Neuronal stem cell (in vitro differentiated cells): ENCODE measurements at places on chromosomes 2 and 18.
A peak's percentile ranks its signal among the peaks of the same experiment; 100 is the strongest.

GRCh38 chr2:109168086-109168485, 39.1 kb downstream of the SH3RF3 start:
- no peak for DNase-seq

DNA sequence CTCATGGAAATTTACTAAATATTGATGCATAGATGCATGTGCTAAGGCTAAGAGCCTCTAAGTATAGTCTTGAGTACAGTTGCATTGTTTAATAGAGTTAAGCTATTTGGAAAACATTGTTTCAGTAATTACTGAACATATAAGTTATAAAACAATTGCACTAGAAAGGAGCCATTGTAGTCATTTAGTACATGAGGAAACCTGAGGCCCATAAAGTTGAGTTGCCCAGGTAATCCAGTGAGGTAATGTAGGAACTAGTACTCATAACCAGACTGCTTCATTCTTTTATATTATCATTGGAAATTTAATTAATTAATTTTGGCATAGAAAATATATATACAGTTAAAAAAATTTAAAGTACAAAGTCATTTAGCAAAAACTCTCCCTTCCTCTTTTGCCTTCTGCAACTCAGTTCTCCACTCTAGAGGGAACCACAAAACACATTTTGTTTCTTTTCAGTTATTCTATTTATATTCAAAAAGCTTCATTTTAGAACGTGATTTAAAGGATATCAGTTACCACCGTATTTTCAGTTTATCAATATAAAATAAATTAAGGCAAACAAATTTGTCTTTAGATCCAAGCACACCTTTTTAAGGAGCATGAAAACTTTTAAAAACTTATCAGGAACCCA, 27.8 kb upstream of the TBR1 start:
- DNase-seq, result no peak

DNA sequence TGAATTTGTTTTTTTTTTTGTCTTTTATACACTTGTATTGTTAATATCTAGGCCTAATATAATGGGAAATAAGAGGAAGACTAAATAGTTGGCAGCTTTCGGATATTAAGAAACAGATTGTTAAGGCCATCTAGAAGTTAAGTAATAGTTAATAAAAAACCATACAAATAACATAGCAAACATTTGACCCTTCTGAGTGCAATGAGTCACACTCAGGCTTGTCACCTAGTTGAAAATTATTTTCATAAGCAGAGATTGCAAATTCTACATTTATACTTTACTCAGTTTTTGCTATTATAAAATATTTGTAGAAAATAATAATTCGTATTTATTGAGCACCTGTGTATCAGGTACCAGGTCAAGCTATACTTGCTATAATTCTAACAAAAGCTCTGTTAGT, 2.4 kb downstream of the NUP35 start:
- DNase-seq, result no peak

GRCh38 chr2:60745761-60746160, 10.3 kb upstream of the PAPOLG start:
- DNase-seq, result no peak

GRCh38 chr2:44751754-44752479, 189.6 kb upstream of the SIX3 start:
- DNase-seq, result no peak

DNA sequence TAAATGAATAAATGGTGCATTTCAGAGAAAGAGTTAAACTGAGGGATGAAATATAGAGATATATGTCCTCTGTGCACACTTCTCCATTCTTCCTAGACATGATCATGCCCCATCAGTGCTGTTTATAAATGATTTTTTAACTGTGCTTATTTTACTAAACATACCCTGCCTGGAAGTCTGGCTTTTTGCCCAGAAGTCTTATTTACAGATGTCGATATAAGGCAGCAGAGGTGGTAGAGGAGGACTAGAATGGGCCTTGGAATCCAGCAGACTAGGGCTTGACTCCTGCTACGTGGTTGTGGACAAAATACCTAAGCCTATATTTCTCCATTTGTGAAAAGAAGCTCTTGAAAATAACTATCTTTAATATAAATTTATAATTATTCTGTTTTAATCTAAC, 355.5 kb downstream of the RAD51AP2 start:
- no peak for DNase-seq

- DNase-seq, result peak; percentile 59
Observed at GRCh38 chr2:219175928-219176817, 552 bp downstream of the CNPPD1 start.

GRCh38 chr2:235106874-235107639, 155.2 kb downstream of the SH3BP4 start:
- DNase-seq, result peak; percentile 62

GRCh38 chr18:41820784-41821183, 134.2 kb upstream of the PIK3C3 start:
- DNase-seq, result no peak

DNA sequence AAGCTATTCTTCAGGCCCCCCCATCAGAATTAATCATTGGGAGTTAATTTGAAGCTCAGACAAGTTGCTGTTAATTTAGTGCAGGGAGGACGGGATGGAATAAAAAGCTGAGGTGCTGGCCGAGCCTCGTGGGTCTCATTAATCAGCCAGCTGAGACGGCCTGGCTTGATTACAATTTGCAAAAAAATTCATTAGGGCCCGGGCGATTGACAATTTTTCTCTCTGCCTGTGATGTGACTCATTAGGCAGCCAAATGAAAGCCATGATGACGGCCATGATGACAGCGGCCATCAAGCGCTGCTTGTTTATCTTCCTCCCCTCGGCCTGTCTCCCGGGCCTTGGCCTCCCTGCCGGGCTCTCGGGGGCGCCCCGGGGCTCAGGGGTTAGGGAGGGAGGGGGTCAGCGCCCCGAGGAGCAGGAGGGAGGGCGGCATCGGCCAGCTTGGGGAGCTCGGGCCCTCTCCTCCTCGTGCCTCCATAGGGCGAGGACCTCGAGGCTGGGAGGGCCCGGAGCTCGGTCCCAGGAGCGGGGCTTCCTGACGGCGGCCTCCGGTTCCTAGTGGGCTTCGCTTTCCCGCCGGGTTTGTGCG, 5.2 kb downstream of the GBX2 start:
- peak; percentile 30 for DNase-seq

DNA sequence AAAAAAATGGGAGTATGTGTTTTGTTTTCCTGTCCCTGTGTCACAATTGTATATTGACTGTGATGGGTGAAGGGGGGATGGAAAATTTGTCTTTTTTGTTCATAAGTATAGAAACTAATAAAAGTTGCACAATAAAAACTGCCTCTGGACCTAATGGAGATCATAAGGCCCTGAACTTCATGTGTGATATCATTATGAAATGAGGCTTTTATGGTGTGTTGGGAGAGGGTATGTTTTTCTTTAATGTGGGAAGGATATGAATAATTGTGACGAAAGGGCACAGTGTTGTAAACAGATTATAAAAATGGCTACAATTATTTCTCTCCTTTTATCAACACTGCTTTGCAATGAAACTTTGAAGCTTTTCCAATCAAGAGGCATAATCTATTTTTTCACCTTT, 1889.3 kb upstream of the CELF4 start:
- no peak for DNase-seq

- DNase-seq, result no peak
Observed at GRCh38 chr2:143954186-143954585, 565.7 kb downstream of the ZEB2 start.

- DNase-seq, result no peak
Observed at GRCh38 chr2:119438128-119438656, 6.5 kb downstream of the TMEM37 start.

DNA sequence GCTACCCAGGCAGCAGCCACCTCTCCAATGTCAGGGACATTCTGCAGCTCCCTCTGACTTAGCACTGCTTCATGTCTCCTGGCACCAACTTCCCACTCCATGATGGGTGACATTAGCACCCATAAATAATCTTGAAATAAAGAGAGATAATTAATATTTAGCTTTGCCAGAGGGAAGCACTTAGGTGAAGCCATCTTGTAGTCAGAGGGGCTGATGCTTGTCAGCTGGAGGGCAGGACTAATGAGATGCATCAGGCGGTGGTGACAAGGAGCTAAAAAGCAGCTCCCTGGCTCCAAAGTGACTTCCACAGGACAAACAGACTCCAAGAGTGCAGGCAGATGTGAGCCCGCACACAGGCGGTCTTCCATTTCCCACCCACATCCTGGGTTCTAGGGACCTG, 153.0 kb upstream of the ID2 start:
- no peak for DNase-seq

DNA sequence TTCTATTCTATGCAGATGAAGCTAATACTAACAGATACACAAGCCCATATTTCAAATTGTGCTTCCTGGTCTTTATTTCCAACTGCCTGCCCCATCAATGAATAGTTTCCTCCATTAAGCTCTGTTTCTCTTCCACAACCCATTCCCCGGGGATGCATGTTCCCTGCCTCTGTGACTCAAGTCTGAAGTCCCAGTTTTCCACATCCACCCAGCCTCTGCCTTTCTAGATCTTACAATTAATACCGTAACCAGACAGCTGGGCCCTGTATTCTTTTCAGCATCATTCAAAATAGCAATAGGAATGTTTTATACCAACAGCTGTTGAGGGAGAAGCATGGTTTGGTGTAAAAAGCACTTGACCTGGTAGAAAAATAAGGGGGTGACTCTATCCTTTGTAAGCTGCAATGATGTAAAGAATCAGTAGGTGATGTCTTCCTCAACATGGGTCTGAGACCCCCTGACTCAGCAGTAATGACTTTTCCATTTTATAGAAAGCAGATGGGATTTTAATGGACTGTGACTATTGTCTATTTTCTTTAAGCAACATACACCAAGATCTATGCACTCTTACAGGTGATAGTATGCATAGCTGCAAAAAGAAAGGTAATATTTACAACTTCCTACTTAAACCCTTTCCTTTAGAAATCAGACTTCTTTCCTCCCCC, 46.1 kb upstream of the DAPL1 start:
- DNase-seq, result no peak

DNA sequence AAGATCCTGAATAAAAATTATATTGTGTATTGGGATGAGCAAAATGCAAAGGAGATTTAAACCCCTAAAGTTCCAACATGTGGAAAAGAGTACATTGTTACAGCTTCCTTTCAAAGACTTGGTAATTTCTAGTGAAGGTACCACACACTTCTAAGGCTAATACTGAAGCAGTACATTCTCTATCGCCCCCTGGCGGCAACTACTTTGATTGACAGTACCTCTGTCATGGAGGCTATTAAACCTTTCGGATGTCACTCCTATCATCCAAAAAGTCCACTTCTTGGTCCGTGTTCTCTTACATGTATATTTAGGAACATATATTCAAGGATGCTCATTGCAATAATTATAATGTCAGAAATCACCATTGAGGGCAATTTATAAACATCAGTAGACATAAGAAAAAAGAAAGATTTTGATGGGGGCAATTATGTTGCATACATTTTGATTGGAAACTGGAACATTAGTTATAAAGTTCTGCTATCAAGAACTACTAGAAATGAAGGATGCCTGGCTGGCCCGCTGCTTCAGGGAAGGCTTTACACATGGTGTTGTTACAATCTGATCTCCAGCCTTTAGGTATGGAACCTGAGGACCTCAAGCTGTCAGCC, 601.6 kb downstream of the CPS1 start:
- peak; percentile 73 for DNase-seq

DNA sequence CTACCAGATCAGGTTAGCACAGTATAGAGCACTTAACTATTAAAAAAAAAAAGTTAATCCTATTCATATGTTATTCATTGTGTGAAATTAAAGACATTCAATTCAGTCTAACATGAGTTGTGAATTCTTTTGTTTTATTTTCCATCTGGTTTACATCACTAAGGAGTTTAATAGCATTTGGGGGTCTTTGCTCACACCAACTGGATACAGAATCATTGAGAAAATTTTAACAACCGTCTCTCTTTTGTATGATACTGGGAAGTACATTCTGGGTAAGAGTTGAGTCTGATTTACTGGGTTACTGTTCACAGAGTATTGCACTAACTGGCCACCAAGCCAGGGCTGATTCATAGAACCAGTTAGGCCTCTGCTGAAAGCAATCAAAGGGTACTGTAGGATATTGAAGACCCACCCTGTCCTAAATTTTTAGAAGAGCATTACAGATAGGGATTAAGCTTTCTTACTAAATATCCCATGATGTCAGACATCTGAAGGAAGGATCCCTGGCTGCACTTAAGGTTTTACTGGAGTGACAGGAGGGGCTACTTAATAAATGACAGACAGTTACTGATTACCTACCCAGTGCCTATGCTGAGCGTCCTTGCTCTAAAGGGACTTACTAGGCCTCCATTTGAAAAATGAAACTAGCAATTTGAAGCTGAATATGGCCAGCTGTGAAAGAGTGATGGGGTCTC, 387.9 kb downstream of the SETBP1 start:
- no peak for DNase-seq

DNA sequence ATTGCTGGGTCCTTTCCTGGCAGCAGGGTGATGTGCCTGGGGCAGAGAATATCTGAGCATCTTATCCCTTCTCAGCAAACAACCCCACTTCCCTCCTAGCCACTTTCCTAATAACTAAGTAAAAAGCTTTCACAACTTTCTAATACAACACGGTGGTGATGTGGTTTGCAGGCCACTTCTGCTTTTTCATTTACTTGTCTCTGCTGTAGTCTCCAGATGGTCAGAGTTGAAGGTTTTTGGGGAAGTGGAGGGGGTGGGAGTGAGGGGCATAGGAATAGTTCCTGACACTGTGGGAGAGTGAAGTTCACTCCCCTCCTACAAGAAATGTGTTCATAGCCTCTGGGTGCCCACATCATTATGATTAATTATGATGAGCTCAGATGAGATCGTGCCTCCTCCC, 11.6 kb downstream of the OXER1 start:
- DNase-seq, result no peak

- DNase-seq, result no peak
Observed at GRCh38 chr2:11017921-11018320, 106.2 kb downstream of the KCNF1 start.

DNA sequence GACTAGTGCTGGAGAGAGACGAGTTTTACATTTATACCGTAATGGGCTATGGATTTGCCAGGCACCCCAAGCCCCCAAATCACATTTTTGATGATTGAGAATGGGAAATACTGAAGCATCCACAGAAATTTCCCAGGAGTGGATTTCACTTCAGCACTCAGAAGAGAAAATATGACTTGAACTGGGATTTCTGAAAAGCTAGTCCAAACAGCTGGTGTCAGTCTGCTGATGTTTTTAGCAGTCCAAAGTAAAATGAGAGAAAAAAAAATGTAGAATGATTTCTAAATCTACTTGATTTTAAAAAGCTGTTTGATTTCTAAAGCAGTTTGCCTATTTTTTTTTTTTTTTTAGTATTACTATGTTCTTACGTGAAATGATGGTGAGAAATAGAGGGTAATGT, 105.0 kb downstream of the PLEKHM3 start:
- no peak for DNase-seq

DNA sequence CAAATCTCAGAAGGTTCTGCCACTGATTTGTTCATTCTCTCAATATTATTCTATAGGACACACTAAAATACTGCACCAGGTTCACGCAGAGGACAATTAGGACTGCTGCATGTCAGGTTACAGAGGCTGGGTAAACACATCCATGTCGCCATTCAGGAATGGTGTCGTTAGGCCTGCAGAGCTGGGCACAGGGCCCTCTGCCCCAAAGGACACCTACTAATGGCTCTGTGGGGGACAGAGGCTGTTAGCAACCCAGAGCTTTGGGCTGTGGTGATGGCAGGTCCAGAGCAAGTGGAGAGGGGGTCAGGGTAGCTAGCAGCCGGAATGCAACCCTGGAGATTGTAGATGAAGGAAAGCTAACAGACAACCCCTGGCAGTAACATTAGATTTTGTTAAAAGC, 115.9 kb downstream of the TTC32 start:
- DNase-seq, result no peak

- DNase-seq, result no peak
Observed at GRCh38 chr2:63735263-63735662, 106.4 kb upstream of the UGP2 start.

- DNase-seq, result peak; percentile 17
Observed at GRCh38 chr2:68320118-68320641, 431 bp upstream of the CNRIP1 start.

GRCh38 chr2:159895258-159896065, 97.5 kb upstream of the CD302 start:
- DNase-seq, result no peak
